Stimulated activated CD8-positive, alpha-beta memory T cell treated with anti-CD3 and anti-CD28 coated beads, Interleukin-2, amount 100 ng/mL, for 1 hour (primary cell): ENCODE measurements at places on chromosomes 6 and 20.

DNA sequence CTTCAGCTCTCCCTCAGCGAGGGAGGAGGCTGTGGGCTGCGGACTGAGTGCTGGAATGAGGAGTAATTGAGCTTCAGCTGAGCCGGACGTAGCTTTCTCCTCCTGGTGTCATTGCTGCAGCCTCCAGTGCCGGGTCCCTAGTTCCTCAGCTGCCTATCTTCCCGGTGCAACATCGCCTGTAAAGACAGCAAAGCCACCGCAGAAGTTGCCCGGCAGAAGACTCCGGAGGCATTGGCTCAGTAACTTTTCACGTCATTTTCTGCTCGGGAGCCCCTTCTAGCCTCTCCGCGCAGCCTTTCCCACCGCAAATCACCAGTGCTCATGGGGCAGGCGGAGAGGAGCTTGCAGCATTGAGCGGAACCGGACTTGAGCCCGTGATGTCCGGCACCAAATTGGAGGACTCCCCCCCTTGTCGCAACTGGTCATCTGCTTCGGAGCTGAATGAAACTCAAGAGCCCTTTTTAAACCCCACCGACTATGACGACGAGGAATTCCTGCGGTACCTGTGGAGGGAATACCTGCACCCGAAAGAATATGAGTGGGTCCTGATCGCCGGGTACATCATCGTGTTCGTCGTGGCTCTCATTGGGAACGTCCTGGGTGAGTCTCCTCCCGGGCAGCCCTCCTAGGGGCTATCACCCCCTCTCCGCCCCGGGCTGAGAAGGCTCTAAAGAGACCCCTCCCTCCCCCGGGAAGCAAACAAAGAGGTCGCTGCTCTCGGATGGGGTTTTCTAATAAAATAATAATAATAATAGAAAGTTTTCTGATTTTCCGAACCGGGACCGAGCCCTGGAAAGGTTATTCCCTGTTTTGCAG, at the start of gene HCRTR2:
Gene HCRTR2, plus strand, starts transcription at position 305 of the 816 bp plus-strand sequence. Its CDS starts 73 bp downstream, at position 378.
- no peak for DNase-seq

- no peak for DNase-seq
Measured at GRCh38 chr20:24720957-24721356, 228.1 kb upstream of the CST7 start.

GRCh38 chr20:60430516-60431001, 472.3 kb downstream of the CDH26 start:
- DNase-seq: no peak

DNA sequence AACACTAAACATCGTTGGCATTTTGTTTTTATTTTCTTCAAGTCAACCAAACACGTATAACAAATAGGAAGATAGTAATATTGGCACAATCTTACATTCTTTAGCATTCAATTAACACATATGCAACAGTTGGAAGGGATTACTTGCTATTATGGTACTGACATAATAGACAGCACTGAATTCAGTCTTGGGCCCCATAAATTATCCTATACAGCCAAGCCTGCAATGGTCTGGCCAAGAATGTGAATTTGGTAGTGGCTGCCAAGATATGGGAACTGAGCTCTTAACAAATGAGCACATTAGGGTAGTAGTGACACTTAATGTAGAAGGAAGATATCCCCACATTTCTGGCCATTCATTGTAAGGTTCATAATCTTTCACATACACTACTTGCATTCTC, 44.8 kb upstream of the ARHGAP18 start:
- no peak for DNase-seq

GRCh38 chr6:150813993-150814359, 51.5 kb upstream of the MTHFD1L start:
- no peak for DNase-seq

DNA sequence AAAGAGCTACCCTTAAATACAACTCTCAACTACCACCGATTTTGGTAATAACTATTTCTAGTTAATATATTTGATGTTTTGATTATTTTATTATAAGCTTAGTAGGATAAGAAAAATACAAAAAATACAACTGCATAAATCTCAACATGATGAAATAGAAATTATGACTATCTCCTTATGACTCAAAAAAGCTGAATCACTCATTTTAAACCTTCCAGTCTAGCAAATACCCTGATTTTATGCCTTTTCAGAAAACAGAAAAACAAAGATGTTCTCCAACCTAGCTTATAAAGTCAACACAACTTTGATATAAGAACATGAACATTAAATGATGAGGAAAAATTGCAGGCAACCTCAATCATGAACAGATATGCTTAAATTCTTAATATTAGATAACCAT, 40.2 kb upstream of the DSE start:
- no peak for DNase-seq

DNA sequence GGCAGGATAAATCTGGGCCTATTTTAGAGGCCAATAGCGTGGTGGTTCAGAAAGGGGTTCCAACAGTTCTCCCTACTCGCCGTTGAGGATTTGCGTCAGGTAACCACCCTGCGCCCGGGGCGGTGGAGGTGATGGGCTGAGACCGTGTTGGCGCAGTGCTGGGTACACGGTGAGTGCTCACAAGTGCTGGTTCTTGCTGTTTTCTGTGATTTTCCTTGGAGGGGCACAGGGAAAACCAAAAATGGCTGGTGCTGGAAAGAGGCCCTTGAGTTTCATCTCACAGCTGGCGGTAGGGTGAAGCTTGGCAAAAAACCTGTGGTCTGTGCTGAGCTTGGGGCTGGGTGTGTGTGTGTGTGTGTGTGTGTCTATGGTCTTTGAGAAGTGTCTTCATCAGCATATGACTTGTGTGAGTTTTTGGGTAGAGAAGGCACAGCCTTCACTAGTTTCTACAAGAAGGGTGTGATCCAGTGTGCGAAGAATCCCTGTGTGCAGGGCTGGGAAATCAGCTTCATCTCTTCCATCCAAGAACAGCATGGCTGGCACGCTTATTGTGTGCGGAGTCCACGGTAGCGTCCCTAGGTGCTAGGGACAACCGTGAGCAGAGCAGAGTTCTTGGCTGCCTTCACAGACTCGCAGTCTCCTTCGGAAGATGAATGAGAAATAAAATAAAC, 35.3 kb upstream of the SCRT2 start:
- no peak for DNase-seq

DNA sequence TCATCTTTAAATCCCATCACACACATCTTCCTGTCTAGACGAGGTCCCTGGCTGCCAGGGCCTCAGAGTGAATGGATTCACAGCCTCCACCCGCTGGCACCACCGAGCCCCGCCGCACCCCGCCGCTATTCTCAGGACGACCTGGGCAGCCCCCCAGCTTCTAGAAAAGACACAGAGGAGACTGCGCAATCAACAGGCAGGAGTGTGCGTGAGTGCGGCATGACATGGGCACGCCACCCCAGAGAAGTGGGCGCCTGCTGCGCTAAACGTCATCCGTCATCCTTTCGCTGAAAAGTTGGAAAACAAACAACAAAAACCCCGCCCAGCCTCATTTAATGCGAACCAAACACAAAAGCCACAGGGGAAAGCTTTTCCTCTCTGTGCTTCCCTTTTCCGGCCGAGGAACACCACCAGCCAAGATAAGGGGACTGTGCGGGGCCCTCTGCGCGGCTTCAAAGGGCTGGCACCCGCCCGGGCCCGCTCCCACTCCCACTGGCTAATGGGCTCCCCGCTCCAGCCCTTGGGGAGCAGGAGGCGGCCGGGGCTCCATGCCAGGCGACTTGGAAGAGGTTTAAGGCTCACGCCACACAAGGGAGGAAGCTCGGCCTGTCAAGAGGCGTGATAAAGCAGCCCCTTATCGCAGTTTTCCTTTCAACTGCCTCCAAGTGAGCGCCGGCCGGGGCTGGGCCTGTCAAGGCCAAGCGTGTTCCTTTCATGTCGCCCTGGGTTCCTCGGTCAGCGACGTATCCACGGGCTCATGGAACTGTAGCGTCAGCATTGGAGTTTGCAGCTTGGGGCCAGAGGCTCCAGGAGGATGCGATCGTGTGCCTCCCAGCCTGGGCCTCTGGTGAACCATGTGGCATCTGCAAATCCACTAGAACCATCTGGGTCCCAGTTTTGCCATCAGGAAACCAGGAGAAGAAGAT, 50.1 kb downstream of the NFATC2 start:
- DNase-seq: no peak

DNA sequence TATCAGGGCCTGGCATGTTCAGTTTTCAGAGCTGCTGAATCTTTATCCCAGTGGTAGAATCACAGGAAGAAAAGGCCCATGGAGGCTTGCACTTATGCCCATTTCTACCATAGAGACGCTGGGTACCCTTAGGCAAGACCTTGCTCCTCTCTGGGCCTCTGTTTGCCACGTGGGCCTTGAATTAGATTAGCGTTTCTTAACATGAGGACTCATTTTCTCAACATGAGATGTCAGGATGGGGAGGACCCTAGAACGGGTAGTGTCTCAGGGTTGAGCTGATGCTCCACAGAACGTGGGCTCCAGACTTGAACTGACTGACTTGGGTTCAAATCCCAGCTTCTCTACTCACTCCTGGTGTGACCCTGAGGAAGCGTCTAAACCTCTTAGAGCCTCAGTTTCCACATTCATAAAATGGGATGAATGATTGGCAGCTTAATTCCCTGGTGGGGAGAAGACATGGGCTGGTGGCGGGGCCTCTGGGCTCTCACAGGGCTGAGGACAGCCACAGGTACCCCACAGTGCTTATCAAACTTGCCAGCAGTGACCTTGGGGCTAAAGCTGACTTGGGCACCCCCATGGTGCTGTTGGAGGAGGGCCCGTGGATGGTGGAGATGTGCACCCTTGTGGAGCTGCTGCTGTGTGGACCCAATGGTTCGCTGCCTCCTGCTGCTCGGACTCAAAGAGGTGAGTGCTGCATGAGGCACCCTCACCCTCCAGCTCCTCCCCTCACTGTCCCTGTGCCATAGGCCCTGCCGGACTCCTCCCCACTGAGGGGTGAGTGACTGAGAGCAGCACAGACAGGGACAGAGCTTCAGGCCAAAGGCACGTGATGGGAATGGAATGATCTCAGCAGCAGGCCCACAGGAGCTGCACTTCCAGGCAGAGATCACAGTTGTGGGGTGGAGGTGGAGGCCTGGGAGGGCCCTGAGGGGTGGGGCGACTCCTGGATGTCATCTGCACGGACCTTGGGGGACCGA, 28.2 kb downstream of the SUN5 start:
- no peak for DNase-seq

- DNase-seq: no peak
Measured at GRCh38 chr20:17419479-17420041, 111.6 kb downstream of the BFSP1 start.

DNA sequence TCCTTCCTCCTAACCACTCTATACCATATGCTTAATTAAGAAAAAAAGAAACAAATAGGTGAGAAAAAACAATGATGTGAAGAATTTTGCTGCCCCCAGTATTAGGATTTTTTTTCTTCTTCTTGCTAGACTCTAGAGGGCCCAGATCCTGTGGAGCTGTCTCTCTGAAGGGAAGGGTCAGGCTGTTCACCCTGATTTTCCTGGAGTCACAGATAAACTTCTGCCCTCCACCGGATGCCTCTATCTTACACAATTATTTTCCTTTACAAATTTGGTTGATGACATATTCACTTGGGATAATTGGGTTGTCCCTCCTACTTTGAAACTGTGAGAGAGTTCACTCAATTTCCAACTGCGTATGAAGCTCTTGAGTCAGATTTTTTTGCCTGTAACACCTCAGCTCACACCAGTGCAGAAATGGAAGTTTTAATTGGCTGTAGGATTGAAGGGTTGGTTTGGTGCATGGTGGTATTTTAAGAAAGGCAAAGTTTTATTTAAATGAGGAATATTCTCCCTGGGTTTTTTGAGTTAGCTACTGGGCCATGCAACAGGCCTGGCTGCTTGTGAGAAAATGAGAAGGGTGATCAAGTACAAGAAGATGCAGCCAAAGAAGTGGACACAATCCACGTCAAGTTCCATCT, 73.7 kb upstream of the ESR1 start:
- no peak for DNase-seq

GRCh38 chr6:108566406-108566805, 5.7 kb downstream of the FOXO3 start:
- no peak for DNase-seq

DNA sequence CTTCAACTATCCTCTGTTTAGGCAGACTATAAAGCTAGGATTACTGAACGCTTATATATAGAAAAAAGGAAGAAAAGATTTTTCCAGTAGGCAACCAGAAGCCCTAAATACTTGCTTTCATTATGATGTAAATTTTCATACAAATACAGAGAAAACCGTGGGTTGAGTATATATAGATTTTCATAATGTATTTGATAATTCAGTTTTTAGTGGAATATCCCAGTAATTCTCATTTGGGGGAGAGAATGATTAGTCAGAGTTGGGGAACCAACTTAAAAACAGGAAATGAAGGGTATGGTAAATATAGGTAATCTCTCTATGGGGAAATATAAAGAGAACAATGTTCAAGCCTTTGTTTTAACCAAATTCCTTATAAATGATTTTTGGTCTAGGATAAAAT, 154.0 kb upstream of the CITED2 start:
- no peak for DNase-seq

DNA sequence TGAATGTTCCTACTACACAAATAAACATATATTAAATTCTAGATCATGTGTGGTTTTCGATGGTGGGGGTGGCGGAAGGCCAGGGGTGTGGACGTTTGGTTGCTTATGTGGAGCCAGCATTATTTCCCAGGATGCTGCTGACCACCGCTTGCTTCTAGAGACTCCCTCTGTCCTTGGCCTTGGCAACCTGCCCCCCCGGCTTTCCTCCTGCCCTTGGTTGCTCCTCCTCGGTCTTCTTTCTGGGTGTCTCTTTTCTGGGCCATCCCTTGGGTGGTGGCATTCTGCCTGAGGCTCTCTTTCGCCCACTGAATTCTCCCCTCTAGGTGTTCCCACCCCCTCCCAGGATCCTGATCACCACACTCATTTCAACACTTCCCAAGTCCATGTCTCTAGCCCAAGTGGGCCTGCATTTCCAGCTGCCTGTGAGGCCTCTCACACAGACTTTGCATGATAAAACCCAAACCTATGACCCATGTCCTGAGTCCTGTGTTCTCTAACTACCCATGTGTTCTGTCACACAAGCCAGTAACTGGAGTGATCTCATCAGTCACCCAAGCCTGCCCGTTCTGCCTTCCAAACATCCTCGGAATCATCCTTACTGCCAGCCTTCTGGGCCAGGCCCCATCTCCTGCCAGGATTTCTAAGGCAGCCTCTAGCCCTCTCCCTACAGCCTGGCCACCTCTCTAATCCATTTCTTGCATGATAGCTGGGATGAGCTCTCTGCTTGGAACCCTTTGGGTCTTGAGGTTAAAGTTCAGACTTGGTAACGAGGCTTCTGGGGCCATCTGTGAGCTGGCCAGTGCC, 71.2 kb downstream of the CDS2 start:
- no peak for DNase-seq

GRCh38 chr6:137823826-137824555, 43.1 kb upstream of the TNFAIP3 start:
- DNase-seq: peak; percentile 58
